ENCODE measurements at places on chromosomes 12 and 14.

GRCh38 chr14:56131004-56131864 lies 13.0 kb downstream of the PELI2 start:
- DNase-seq: no peak

- DNase-seq: peak; percentile 64
These were observed 33.5 kb downstream of the NIN start for GRCh38 chr14:50797250-50798047.

DNA sequence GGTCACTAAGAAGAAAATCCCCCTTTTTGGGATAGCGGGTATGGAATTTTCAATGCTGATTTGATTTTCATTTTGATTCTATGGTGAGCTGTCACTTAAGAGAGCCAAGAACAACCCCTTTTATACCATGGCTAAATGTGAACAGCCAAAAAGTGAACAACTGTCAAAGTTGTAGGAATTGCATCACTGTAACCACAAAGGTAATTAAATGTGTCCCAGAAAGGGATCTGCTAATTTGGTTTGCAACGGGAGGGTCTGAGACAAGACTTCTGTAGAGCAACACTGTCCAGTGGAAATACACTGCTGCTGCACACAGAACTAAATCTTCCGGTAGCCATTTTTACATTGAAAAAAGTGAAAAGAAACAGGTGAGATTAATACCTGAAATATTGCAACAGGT lies 14.6 kb downstream of the CHST11 start:
- no peak for DNase-seq

GRCh38 chr12:128914908-128915563 lies 61.8 kb downstream of the GLT1D1 start:
- no peak for DNase-seq

- no peak for DNase-seq
These were observed 59.4 kb upstream of the VSX2 start for GRCh38 chr14:74179856-74180255.

GRCh38 chr12:111022386-111022785 lies 102.0 kb upstream of the MYL2 start:
- no peak for DNase-seq

Measured in kidney tubule cell (primary cell).